ENCODE measurements at places on chromosomes 12 and 14.

GRCh38 chr12:44774815-44775411 is 101.2 kb downstream of the NELL2 start:
- no peak for DNase-seq

GRCh38 chr12:29051221-29051620 is 97.9 kb upstream of the FAR2 start:
- DNase-seq: no peak

DNA sequence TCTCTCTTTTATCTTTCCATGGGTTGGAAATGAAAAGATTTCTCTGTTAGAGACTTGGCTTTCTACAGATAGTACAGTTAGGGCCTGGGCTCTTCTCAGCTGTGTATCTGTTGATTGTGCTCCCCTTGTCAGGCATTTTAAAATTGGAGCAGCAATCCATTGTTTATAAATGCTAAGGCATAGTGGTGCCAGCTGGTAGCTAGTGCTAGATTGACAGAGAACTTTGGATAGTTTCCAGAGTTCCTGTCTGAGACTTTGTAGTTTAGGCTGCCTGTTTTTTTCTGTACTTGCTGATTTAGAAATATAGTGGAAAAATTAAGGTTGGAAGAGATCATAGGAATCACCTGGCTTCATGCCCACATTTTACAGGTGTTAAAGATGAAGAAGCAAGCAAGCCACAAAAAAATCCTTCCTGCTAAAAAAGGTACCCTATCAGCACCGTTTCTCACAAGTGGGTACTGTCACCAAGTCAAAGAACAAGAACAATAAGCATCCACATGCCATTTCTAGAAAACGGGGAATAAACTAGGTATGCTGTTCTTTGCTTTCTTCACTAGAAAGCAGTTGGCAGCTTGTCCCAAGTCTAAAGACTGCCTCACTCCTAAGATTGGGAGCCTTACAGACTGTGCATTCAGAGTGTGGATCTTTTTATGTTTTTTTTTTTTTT is 6.2 kb downstream of the TTLL5 start:
- no peak for DNase-seq

GRCh38 chr12:3728686-3729085 is 24.2 kb downstream of the CRACR2A start:
- no peak for DNase-seq

DNA sequence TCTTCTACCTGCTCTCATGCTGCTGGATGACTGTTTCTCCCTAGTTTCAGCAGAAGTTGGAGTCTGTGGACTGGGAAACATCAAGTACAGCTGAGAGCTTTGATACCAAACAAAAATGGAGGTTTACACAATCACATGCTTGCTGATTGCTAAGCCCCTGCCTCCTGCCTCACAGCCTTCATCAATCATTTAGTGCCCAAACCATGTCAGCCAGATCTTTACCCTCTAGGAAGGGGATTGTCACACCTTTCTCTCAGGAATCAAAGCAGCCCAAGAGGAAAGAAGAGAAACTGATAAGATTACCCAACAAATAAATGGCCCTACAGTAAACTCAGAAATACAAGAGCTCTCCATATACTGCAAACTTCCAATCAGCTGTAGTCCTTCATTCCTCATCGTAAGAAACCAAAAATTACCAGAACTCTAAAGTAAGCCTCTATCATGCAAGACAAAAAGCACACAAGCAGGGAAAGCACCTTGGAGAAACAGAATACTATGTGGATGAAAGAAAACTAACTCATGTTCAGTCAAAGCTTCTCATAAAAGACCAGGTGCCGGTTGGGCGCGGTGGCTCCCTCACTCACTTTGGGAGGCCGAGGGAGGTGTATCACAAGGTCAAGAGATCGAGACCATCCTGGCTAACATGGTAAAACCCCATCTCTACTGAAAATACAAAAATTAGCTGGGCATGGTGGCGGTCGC is 63.6 kb upstream of the RESF1 start:
- DNase-seq: no peak

DNA sequence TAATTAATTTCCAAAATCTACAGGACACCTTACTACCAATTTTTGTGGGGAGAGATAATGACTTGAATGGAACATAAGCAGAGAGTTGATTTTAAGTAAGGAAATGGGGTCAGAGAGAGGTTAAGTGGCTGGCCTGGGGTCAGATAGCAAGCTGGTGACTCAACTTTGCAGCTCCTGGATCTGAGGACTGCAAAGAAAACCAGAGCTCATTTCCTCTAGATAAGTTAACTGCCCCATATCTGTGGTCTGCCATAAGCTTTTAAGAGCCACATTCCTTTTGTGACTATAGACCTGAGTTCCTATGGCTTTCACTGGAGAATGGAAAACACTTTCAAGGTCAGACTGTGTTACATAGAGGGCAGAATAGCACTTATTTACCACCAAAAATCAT is 201.2 kb upstream of the PRICKLE1 start:
- DNase-seq: no peak

GRCh38 chr12:1044696-1045095 is 53.7 kb downstream of the ERC1 start:
- DNase-seq: no peak

GRCh38 chr12:52515319-52515646 is 4.9 kb downstream of the KRT5 start:
- DNase-seq: no peak

- no peak for DNase-seq
These were observed 5.6 kb downstream of the TCTN1 start for GRCh38 chr12:110619534-110619953.

DNA sequence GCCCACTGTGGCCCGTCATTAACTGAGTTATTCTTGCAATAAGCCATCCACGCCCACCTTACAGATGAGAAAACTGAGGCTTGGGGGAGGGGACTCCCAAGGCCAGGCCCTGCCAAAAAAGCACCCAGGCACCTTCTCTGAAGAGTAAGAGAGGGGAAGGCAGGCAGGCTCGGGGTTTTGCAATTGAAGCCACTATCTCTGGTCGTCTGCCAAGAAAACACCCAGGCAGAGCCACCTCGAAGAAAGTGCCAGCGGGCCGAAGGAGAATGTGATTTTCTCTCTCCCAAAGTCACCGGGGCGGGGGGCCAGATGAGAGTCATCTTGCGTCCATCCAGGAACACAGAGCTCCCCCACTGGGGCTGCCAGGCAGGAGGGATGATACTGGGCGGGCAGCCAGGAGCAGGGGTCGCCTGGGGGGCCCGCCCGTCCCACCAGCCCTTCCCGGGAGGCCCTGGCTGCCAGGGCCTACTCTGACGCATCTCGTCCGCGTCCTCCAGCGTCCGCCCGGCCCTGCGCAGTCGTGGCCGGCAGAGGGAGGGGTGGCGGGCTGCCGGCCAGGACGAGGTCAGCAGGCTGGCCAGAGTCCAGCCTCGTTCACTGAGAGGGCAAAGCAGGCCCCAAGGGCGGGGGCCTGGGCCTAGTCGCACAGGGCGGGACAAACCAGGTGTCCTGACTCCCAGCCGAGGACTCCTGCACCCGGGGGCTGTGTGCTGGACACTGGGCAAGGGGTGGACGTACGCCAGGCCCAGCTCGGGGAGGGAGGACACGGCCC is 74.3 kb downstream of the RFLNA start:
- no peak for DNase-seq

GRCh38 chr12:110639336-110640141 is 25.6 kb downstream of the TCTN1 start:
- DNase-seq: no peak

DNA sequence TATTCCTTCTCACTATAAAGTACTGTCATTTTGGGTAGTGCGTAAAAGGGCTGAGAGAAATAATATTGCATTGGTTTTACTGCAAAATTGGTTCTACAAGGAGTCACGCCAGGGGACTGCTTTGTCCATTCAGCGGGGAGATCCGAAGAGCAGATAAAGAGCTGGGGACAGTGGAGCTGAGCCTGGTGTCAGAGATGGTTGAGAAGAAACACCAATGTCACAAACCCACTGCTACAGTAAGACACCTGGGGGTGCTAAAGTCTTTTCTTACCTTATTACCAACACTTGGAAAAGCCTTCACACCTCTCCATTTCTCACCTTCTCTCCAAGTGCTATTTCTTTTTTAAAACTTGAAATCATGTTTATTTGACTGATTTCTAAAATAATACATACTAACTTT is 14.1 kb downstream of the IL31 start:
- DNase-seq: no peak
